NCI-H1105 (cell line): ENCODE measurements at places on chromosomes 11 and 22.

DNA sequence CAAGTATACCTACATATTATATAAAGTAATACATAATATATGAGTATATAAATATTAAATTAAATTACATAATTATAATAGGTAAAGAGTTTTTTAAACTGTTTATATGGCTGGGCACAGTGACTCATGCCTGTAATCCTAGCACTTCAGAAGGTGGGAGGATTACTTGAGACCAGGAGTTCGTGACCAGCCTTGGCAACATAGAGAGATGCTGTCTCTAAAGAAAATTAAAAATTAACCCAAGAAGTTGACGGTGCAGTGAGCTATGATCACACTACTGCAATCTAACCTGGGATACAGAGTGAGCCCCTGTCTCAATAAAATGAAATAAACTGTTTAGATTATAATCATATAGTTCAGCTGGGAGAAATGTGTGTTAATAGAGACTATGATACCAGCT lies 363.0 kb downstream of the DDX10 start:
- no peak for DNase-seq

DNA sequence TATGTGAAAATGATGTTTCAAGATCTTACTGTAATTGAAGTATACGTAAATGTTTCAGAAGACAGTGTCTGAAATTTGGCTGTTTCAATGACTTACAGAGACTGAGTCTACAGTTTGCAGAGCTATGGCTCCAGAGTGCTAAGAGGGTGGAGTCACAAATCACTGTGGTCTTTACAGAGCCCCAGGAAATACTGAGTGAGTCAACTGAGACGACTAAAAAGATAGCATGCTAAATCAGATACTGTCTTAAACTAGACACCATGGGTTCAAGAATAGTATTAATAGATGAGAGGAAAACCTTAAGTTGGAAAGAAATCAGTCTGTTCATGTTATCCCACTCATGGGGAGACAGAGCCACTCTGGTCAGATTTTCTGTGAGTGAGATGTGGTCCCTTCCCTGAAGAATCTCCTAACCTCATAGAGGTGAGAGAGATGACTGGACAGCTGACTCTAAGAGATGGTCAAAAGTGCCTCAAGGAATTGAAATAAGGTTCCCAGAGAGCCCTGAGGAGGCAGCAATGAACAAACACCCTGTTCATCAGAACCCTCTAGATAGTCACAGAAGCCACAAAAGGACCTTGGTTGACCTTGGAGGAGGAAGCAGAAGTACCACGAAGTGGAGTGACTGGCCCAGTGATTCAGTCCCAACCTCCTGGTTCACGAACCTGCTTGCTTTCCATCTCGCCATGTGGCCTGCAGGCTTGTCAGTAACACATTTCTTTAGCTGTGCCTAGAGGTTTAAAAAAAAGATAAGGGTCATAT lies 30.2 kb downstream of the C11orf91 start:
- no peak for DNase-seq

DNA sequence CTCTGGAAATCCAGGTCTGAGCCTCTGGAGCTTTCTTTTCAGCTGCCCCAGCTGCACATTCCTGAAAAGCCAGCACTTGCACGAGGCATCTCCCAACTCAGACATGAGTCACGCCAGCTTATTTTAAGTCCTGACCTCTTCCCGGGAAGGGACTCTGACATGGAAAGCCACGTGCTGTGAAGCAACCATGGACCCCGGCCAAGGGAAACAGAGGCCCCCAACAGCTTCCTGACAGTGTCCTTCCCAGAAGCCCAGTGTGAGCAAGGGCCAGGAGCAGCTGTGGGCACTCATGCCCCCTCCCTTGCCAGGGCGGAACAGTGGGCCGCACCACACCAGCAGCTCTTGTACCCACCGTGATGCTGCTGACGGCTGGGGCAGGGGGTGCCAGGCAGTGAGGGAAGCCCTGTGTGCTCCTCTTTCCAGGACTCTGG lies 118.8 kb upstream of the CADM1 start:
- no peak for DNase-seq

- DNase-seq, result no peak
These were observed 870.0 kb downstream of the NTM start for GRCh38 chr11:132240374-132240773.

DNA sequence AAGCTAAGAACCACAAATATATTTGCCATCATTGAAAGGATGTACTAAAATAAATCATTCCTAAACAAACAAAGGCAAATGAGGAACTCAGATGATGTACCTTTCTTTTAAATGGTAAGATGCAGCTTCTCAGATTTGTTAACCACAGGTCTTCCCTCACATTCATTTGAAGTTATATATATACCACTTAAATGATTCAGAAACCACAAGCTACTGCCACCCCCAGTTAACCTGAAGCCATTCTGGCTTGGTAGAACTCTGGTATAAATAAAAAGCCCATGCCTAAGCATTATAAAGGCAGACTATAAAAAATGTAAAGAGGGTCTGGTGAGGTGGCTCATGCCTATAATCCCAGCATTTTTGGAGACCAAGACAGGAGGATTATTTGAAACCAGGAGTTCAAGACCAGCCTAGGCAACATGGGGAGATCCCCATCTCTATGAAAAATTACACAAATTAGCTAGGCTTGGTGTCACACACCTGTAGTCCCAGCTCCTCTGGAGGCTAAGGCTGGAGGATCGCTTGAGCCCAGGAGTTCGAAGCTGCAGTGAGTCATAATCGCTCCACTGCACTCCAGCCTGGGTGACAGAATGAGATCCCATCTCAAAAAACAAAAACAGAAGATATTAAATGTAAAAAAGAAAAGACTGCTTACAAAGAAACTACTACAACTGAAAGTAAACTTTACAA lies 1185.3 kb downstream of the JRKL start:
- no peak for DNase-seq
